ENCODE measurements at places on chromosomes 1 and 21.

DNA sequence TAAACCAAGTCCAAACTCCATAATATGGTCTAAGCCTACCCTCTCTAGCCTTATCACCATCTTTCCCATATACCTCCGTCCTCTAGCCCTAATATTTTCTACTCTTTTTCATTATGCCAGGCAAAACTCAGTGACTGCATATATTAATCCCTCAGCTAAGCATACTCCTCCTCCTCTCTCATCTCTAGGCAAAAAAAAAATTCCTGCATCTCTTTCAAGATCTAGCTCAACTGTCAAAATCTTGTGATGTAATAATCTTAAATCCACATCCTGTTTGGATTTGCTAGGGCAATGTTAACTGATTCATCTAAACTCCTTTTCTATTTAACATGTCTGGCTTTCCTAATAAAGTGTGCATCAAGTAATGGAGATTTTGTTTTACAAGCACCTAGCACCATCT is 20.4 kb downstream of the PRPF38A start:
- DNase-seq, result no peak

- no peak for DNase-seq
These were observed 9.9 kb downstream of the TGFBR3 start for GRCh38 chr1:91876040-91876470.

GRCh38 chr1:217493290-217493689 is 137.6 kb downstream of the GPATCH2 start:
- DNase-seq, result no peak

DNA sequence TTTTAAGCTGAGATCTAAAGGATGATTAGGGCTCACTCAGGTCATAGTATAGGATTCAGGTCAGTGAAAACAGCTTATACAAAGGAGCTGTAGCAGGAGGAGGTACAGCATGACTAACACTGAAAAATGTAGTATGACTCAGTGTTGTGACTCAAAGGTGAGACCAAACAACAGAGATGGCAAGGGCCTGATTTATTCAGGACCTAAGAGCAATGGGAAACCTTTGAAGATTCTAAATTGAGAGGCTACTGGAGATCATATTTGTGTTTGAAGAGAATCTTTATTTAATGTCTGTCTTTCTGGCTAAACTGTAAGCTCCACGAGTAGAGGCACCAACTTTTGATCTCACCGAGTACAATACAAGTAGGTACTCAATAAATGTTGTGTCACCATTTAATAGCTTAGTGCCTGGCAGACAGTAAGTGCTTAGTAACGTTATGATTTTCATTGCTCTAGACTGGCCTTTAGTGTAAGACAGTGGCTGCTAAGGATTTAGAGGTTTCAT is 43.5 kb downstream of the PRKAA2 start:
- no peak for DNase-seq

DNA sequence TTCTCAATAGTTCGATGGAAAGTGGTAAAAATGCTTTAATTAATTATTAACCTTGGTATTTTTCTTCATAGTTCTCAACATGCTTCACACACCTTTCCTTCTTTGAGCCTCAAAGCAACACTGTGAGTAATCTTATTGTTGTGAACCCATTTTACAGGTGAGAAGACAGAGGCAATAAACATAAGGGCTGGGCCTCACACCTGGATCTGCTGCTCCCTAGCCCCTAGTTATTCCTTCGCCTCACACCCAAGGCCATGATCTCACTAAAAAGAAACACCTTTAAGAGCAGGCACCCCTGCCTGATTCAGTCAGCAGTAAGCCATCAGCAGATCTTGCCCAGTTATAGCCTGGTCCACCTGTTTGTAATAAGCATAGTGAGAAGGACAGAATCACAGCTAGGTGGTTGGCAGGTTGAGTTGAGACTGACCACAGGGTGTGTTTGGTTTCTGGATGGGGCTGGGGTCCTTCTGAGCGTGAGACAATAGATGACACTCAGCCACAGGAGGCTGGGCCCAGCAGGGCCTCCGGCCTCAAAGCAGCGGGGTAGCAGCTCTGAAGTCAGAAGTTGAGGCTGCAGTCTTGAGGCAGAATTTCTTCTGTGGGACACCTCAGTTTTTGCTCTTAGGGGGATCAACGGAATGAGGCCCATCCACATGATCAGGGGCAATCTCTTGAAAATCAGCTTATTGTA is 203.9 kb downstream of the RHOU start:
- DNase-seq, result no peak
